Sigmoid colon (tissue), 7 donors: ENCODE measurements at places on chromosomes 1 and 21. TPM values are rescaled to one million over a fixed set of nuclear protein-coding genes. Genes with fewer than 3 reads are reported as not detected.
A peak's percentile ranks its signal among the peaks of the same experiment; 100 is the strongest.

CHRM3 gene
- total RNA-seq = 63.8 TPM

FNBP1L gene
- 20.1 TPM for total RNA-seq

MORN1 gene
- total RNA-seq = 6.9 TPM

DNA sequence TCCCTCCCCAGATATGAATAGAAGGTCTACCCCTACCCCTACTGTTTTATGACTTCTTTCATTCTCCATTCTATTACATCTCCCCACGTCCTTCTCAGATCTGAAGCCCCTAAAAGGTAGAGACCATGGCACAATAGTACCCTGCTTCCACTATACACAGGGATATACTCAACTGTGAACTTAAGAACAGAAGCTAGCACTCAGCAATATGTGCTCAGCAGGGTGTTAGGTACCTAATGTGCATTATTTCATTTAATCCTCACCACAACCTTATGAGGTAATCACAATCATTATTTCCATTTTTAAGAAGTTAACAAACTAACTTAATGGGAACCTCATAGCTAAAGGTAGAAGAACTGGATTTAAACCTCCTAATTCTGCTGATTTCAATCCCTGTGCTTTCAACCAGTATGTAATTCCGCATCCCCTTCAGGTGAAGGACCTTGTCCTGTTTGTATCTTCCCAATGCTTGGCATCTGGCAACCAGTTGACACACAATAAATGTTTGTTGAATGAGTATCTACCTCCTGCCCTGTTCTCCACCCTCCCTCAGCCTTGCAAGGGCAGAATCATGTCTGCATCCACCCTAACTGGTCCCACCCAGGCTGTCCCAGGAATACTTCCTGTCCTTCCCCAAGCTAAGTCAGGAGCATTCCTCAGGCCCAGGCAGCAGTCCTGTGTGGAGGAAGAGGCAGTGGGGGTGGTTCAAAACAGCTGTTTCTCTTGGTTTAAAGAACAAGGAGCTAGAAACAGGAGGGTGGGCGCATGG is 6.5 kb downstream of the DENND2D start:
- peaks cover 18% of the 10 kb centered on the region for H3K4me1 ChIP-seq
- no peaks in the 10 kb centered on the region for H3K36me3 ChIP-seq
- no peak overlapping the region for H3K27ac ChIP-seq
- H3K4me3 ChIP-seq = no peak overlapping the region

MYOC gene
- total RNA-seq = 6.5 TPM

MNDA gene
- 7.7 TPM for total RNA-seq

- no peak overlapping the region for H3K27ac ChIP-seq
- H3K4me3 ChIP-seq = no peak overlapping the region
- no peaks in the 10 kb centered on the region for H3K27me3 ChIP-seq
- H3K4me1 ChIP-seq = no peaks in the 10 kb centered on the region
Observed at GRCh38 chr1:76473591-76473990, 393.7 kb upstream of the ST6GALNAC5 start.

GRCh38 chr1:36869826-36870225 is 164.5 kb downstream of the GRIK3 start:
- no peak for DNase-seq
- H3K27me3 ChIP-seq = no peaks in the 10 kb centered on the region
- no peak overlapping the region for H3K27ac ChIP-seq
- H3K4me1 ChIP-seq = no peaks in the 10 kb centered on the region

DNA sequence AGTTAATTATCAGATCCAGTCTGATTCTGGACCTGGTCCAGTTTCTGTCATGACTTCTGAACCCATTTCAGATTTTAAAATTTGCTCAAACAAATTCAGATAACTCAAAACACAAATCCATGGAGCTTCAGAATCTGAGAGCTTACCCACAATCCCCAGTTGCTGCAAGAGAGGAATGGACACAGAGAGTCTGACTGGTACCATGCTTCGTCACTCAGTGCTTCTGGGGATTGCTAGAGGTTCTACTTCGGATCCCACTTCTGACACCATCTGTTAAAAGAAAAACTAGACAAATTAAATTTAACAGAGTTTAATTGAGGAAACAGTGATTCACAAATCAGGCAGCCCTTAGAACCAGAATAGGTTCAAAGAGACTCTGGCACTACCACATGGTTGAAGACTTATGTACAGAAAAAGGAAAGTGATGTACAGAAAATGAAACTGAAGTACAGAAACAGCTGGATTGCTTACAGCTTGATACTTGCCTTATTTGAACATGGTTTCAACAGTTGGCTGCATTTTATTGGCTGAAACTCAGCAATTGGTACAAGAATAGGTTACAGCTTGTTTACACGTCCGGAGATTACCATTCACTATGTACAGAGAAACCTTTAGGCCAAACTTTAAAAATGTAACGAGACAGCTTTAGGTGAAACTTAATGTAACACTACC is 60.7 kb upstream of the TEKT2 start:
- H3K27me3 ChIP-seq = no peaks in the 10 kb centered on the region
- no peak overlapping the region for H3K4me3 ChIP-seq
- no peaks in the 10 kb centered on the region for H3K4me1 ChIP-seq

- no peaks in the 10 kb centered on the region for H3K4me1 ChIP-seq
- DNase-seq = no peak
- no peak overlapping the region for H3K27ac ChIP-seq
- H3K36me3 ChIP-seq = no peaks in the 10 kb centered on the region
- no peak overlapping the region for H3K4me3 ChIP-seq
- H3K27me3 ChIP-seq = no peaks in the 10 kb centered on the region
Observed at GRCh38 chr1:167294528-167294927, 73.8 kb downstream of the POU2F1 start.

CDKN2C gene
- total RNA-seq = 31.7 TPM

DNA sequence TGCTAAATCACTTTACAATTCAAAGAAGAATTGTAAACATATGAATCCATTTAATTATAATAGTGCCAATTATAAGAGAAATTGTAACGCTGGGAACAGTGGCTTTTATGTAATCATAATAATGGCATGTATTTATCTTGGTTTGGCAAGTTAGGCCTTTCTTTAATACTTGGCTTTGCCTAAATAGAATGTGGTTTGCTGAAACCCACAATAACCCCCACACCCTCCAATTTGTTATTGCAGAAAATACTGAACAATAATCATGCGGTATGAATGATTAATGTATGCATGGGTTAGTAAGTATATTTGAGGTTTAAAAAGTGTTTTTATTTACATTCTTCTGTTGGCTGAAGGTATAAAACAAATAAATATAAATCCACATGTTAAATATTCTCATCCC is 138.2 kb downstream of the NFIA start:
- no peak overlapping the region for H3K4me3 ChIP-seq
- H3K4me1 ChIP-seq = peaks cover 39% of the 10 kb centered on the region
- H3K36me3 ChIP-seq = no peaks in the 10 kb centered on the region
- no peaks in the 10 kb centered on the region for H3K27me3 ChIP-seq
- no peak for DNase-seq

- DNase-seq = no peak
- no peaks in the 10 kb centered on the region for H3K36me3 ChIP-seq
- peaks cover 23% of the 10 kb centered on the region for H3K4me1 ChIP-seq
- H3K27ac ChIP-seq = no peak overlapping the region
Observed at GRCh38 chr1:114149211-114149610, 4.5 kb downstream of the SYT6 start.

DNA sequence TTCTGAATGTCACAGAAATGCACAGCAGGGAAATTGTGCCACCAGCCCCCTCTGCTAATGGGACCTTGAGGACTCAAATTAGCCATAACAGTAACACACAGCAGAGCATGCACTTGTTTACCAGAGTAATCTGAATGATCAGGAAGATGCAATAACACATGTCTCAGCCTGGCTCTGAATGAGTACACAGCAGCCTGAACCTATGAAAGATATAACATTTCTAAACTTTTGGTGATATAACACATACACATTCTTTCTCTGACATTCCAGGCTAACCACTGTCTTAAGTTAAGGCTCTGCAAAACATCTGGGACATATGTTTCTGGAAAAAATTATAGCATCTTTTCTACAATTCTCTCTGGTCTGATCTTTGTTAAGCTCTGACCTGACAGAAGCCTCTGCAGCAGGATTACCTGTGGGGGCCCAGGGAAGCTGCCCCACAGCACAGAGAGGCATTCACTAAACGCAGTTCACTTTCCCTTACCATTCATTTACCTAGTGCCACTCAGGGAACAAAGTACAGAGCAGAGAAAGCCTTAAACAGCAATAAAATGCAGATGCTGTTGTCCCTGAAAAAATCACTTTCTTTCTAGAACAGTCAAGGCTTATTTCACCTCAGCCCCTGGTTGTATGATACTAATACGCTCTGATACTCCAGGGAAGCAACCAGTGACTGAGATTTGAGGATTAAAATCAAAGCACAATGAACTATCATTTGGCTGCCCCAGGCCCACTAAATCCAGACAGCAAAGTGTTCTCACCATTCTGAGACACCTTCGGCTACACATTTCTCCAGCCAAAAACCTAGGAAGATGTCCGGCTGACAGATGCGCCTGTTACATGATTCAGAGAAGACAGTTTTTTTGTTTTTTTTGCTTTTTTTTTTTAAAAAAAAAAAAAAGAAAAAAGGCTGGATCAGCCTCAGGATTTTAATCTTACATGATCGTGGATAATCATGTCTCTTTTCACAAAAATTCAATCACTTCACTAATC is 54.0 kb upstream of the CNN3 start:
- H3K36me3 ChIP-seq = no peaks in the 10 kb centered on the region
- H3K4me1 ChIP-seq = peaks cover 11% of the 10 kb centered on the region
- DNase-seq = no peak
- no peak overlapping the region for H3K4me3 ChIP-seq

DNA sequence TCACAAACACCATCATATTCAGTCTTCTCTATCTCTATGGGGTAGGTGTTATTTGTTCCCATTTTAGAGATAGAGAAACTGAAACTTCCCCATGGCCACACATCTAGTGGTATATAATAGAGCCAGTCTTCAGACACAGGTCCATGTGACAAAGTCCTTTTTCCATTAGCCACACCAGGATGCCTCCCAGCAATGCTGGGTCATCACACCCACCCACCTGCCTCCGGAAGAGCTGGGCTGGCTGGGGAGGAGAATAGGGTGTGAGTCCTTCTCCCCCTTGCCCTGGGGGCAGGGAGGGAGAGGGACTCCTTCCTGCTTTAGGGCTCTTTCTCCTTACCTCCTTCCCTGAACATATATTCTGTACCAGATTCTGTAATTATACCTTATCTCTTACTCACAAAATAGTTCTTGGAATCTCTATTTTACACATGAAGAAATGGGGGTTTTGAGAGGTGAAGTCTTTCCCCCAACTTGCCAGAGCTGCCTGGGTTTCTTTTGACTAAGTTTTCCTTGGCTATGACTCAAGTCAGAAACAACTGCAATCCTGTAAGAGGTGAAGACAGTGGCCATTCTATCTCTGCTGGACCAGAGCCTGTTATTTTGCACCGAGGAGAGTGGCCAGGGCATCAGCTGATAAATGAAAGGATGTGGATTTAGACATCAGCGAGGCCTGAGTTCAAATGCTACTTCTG is 30.0 kb downstream of the SOX13 start:
- peak overlapping the region; percentile 64 for H3K27ac ChIP-seq
- H3K4me3 ChIP-seq = no peak overlapping the region
- no peak for DNase-seq
- no peaks in the 10 kb centered on the region for H3K36me3 ChIP-seq

TNNI3K gene
- total RNA-seq = 6.7 TPM

NRIP1 gene
- total RNA-seq = 26.3 TPM

KRTAP11-1 gene
- not detected for total RNA-seq

OR6K3 gene
- not detected for total RNA-seq

DNA sequence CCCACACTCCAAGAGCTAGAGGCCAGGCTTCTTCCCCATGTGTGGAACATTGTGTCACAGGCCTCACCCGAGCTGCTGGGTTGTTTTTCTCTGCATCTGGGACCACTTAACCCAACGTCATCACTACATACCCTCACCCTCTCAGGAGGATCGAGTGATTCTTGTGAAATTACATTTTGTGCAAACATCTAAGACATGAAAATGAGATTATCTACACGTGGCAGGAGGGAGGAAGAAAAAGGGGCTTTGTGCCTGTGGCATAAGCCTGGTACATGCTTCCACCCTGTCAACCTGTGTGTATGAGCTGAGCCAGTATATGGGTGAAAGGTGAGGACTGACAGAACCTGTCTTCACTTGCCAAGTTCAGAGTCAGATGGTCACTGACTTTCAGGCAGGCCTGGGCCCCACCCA is 1.6 kb downstream of the CPT2 start:
- H3K27me3 ChIP-seq = no peaks in the 10 kb centered on the region
- peaks cover 7% of the 10 kb centered on the region for H3K36me3 ChIP-seq
- DNase-seq = peak; percentile 69
- H3K27ac ChIP-seq = peak overlapping the region; percentile 100
- no peak overlapping the region for H3K4me3 ChIP-seq

DNA sequence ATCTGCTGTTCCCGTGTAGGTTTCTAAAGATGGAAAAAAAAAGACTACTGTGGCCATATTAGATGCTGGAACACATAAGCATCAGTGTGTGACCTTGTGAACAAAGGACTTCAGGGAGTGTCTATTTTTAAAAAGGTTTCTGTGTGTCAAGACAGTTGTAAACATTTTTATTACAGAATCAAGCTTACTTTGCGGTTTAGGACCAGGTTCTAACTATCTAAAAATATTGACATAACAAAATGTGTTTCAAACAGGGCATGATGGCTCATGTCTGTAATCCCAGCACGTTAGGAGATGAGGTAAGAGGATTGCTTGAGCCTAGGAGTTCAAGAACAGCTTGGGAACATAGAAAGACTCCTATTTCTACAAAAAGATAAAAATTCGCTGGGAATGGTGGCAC is 7.1 kb upstream of the DDI2 start:
- no peak overlapping the region for H3K27ac ChIP-seq
- H3K4me1 ChIP-seq = no peaks in the 10 kb centered on the region
- H3K4me3 ChIP-seq = no peak overlapping the region
- no peaks in the 10 kb centered on the region for H3K27me3 ChIP-seq
- no peak for DNase-seq

C1orf232 gene
- total RNA-seq = not detected
